ENCODE measurements at places on chromosomes 6 and 20. TPM values are rescaled to one million over a fixed set of nuclear protein-coding genes. Genes with fewer than 3 reads are reported as not detected.

Gene IRF4
- total RNA-seq = 6.3 TPM

Gene FAM162B
- 5.1 TPM for total RNA-seq

Gene TRDN
- total RNA-seq = 0.77 TPM

Gene SYTL3
- total RNA-seq = 4.1 TPM

Gene BPIFB4
- total RNA-seq = not detected

Gene SUPT3H
- 5.0 TPM for total RNA-seq

Gene SIRPB1
- total RNA-seq = 7.6 TPM

Gene ASIP
- not detected for total RNA-seq

Gene OR2H2
- total RNA-seq = not detected

Gene FKBP1C
- total RNA-seq = not detected

Gene PTCHD4
- total RNA-seq = 1.4 TPM

Gene RIPOR3
- 19.7 TPM for total RNA-seq

Gene MEI4
- not detected for total RNA-seq

Gene SOX12
- total RNA-seq = 8.5 TPM

Gene SIRPA
- total RNA-seq = 100 TPM

Gene TUBB1
- total RNA-seq = 0.51 TPM

Gene LPA
- total RNA-seq = not detected

Gene TFAP2D
- not detected for total RNA-seq

Gene RAD21L1
- not detected for total RNA-seq

Gene ZNF311
- total RNA-seq = 0.64 TPM

Gene CST8
- total RNA-seq = not detected

Gene LINC00237
- not detected for total RNA-seq

Gene KCNQ5
- not detected for total RNA-seq

Gene CRISP3
- total RNA-seq = not detected

Gene PPP1R3G
- total RNA-seq = 1.3 TPM

Gene CLVS2
- total RNA-seq = not detected

Gene MUC22
- total RNA-seq = not detected

Gene DOK5
- total RNA-seq = 4.6 TPM

Gene PRDM1
- total RNA-seq = 10.6 TPM

Gene PIM1
- 213 TPM for total RNA-seq

Gene FOXS1
- total RNA-seq = not detected

Gene PMEPA1
- 90.0 TPM for total RNA-seq

Gene BTNL2
- not detected for total RNA-seq

Gene TBXT
- not detected for total RNA-seq

Gene GCNT2
- 3.0 TPM for total RNA-seq

Gene EYS
- 0.48 TPM for total RNA-seq

Gene SLC17A3
- total RNA-seq = not detected

Gene PKIB
- 1.00 TPM for total RNA-seq

Gene ANGPT4
- total RNA-seq = 0.42 TPM

Gene CCN5
- total RNA-seq = 51.5 TPM

Gene C20orf202
- total RNA-seq = 0.32 TPM

Gene SCGN
- 3.6 TPM for total RNA-seq

Gene CYP24A1
- total RNA-seq = not detected

Gene MOG
- not detected for total RNA-seq

Gene SIRPB2
- total RNA-seq = 25.5 TPM

Gene GRM1
- total RNA-seq = not detected

Gene FAM83C
- total RNA-seq = not detected

Gene KCNK15
- 3.1 TPM for total RNA-seq

Gene SLC35A1
- total RNA-seq = 12.9 TPM

Gene SLPI
- 16.5 TPM for total RNA-seq

Gene SEL1L2
- not detected for total RNA-seq

Gene PLN
- 5.6 TPM for total RNA-seq

Gene FOXQ1
- not detected for total RNA-seq

Gene BTN1A1
- not detected for total RNA-seq

All from mesenteric fat pad (tissue), 1 donor.